ENCODE measurements at places on chromosomes 6 and 20.

- peak; percentile 58 for DNase-seq
Observed at GRCh38 chr6:33279971-33280511, 3.1 kb downstream of the B3GALT4 start.

GRCh38 chr6:44203955-44204354 is 12.8 kb upstream of the MYMX start:
- no peak for DNase-seq

DNA sequence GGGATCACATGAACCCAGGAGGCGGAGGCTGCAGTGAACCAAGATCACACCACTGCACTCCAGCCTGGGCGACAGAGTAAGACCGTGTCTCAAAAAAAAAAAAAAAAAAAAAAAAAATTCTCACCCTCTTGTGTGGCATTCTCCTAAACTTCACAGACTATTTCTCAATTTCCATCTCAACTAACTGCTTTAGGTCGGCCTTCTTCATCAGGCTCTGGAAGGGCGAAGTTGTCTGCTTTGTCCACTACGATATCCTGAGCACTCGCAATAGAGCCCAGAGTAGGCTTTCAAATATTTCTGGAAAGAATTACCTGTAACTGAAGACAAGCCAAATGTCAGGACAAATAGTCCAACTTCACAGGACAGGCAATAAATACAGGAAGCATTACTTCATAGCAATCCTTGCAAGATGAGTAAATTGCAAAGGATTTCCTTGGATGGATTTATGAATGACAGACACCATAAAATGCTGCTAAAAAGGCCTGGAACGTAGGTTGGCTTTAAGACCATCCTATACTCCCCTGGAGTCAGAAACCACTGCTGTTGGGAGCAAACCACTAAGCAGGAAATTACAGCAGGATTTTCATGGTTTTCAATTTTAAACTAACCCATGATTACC is 116.3 kb upstream of the SLC2A12 start:
- no peak for DNase-seq

- no peak for DNase-seq
Observed at GRCh38 chr6:4113649-4114048, 21.7 kb downstream of the ECI2 start.

GRCh38 chr6:34671801-34672656 is 24.5 kb downstream of the ILRUN start:
- no peak for DNase-seq

- DNase-seq = no peak
Observed at GRCh38 chr20:45413479-45413878, 2.5 kb upstream of the PIGT start.

DNA sequence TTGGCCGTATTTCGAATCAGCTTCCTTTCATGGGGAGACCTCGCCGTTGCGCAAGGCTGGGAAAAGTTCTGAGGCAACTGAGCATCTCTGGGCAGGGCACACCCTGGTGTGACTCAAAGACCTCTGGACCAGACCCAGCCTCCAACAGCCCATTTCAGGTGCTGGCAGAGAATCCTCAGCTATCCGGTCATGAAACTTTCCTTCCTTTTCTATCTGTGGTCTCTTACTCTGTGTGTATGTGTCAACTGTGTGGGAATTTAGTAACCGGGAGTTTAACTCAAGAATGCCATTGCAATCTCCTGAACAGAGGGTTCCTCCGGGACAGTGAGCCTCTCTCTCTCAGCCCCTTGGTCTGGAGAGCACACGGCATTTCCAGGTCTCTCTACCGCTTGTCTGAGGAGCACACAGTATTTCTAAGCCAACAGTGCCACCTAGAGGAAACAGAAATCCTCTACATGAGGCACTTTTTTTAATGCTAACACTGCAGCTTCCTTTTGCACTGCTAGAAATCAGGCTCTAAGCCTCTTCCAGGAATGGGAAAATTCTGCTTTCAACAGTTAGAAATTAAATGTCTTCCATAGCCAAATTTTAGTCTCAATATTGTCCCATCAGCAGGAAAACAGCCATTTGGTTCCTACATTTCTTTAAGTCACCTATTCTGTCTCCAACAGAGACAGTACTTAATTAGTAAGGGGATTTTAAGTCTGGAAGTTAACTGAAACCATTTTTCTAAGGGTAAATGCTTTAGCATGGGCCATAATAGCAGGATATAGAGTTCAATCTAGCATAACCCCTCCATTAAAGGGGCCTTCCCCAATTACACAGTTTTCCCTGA is 32.7 kb downstream of the PLN start:
- DNase-seq = peak; percentile 49

DNA sequence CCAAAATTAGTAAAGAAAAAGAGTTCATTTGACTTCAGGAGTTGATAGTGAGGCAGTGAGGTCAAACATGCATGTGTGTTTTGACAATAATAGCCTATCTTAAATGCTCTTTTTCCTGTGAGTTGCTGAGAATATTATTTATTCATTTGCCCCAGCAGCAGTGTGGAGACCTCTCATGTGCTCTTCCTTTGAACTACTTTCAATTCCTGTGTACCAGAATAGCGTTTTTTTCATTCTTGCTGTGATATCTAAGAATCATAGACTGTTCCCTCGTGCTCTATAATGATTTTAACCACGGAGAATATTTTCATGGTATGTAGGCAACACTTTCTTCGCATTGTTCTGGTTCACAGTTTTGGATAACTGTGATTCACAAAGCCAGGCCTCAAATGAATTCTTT is 5.2 kb downstream of the CDYL start:
- no peak for DNase-seq

GRCh38 chr6:156413154-156413553 is 364.0 kb upstream of the ARID1B start:
- DNase-seq = no peak

GRCh38 chr20:33411711-33412483 is 10.6 kb upstream of the CDK5RAP1 start:
- no peak for DNase-seq

DNA sequence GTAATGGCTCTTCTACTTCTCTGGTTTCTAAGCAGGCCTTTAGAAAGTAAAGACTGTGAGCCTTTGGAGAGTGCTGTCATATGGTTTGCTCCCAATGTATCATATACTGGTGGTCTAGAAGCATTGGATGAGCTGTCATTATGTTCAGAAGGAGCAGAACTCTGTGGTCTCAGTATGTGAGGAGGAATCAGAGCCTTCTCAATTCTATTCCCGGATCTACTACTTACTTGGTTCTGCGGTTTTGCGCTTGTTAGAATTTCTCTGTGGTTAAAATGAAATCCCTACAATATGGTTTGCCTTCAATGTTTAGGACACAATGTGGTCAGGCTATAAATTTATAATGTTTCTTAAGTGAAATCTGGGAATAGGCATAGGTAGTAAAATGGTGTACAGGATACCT is 64.6 kb downstream of the RWDD2A start:
- DNase-seq = no peak

- DNase-seq = no peak
Observed at GRCh38 chr6:138507977-138508675, 8.8 kb upstream of the NHSL1 start.

GRCh38 chr6:169994739-169995138 is 243.3 kb downstream of the ERMARD start:
- no peak for DNase-seq

DNA sequence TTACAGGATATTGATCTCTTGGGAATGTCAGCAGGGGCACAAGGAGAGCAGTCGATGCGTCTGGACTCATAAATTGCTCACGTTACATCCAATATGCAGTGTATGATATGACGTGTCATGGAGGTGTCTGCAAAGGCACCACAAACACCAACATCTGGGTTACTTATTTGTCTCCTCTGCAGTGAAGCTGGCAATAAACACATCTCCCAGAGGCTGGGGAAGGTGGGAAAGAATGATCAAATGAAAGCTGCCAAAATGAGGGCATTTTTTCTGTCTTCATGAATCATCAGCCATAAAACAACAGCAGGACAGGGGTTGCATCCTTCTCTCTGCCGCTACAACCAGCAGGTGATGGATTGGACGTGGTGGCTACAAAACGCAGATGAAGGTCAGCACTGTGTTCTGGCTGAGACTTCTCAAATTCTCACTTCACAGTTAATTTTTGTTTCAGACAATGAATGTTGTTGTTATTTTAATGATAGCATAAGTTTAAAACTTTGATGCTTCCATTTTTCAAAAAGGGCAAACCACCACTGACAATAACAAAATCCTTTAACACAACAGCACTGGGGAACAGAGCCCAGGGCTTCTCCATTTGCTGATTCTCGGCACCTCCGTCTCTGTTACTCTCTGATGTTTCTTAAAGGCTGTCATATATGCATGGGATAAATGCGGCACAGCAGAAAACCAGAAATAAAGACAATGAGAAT is 47.5 kb downstream of the ERMARD start:
- no peak for DNase-seq

- DNase-seq = no peak
Observed at GRCh38 chr6:144443157-144443556, 158.0 kb downstream of the UTRN start.

- DNase-seq = no peak
Observed at GRCh38 chr6:109008537-109009235, 86.0 kb downstream of the SESN1 start.

DNA sequence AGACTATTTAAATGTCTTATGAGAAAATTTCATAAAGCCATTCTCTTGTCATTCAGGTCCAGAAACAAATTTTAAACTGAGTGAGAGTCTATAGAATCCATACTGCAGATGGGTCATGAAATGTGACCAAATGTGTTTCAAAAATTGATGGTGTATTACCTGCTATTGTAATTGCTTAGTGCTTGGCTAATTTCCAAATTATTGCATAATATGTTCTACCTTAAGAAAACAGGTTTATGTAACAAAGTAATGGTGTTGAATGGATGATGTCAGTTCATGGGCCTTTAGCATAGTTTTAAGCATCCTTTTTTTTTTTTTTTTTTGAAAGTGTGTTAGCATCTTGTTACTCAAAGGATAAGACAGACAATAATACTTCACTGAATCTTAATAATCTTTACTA is 5.0 kb downstream of the MARCKS start:
- DNase-seq = no peak

GRCh38 chr20:63782521-63782971 is 43.0 kb downstream of the SLC2A4RG start:
- no peak for DNase-seq

DNA sequence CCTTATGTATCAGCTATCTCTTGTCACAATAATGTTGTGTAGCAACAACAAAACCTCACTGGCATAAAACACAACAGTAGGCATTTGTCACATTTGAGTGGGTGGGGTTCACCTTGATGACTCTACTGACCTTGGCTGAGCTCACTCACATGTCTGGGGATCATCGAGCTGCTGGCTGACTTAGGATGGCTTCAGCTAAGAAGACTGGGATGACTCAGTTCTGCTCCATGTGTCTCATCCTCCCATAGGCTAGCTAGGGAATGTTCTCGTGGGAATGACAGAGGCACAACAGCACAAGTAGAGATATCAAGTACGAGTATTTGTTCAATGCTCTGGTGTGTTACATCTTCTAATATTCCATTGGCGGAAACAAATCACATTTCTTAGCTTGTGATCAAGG is 167.9 kb downstream of the PLCB1 start:
- DNase-seq = no peak

- DNase-seq = no peak
Observed at GRCh38 chr6:119314885-119315272, 34.7 kb downstream of the MAN1A1 start.

DNA sequence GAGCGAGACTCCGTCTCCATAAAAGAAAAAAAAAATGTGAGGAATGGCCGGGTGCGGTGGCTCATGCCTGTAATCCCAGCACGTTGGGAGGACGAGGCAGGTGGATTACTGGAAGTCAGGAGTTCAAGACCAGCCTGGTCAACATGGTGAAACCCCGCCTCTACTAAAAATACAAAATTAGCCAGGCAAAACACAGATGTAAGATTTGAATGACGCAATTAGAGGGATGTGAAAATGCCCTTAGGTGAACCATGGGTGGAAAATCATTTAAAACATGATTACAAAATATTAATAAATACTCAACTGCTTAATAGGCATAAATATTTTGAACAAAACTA is 20.9 kb downstream of the COL9A3 start:
- DNase-seq = no peak

DNA sequence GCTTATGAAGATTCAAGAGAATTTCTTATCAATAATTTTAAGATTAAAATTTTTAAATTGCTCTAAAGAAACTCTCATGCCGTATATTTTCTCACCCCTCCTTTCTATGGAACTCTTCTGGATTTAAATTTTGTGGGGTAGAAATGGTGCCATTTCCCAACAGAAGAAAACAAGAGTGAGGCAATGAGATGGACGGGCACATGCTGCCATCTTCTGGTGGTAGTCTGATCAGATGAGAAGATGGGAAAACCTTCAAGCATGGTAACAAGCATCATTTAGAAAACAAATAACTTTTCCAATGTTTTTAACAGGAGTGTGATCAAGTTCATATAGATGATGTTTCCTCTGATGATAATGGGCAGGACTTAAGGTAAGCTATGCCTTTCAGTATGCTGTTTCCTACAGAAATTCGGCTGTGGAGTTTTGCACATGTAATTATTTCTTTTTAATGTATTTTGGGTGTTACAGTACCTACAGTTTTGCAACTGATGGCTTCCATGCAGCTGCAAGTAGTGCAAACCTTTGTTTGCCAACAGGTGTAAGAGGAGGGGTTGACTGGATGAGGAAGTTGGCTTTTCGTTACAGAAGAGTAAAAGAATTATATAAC is 271.4 kb downstream of the EYA4 start:
- peak; percentile 26 for DNase-seq

DNA sequence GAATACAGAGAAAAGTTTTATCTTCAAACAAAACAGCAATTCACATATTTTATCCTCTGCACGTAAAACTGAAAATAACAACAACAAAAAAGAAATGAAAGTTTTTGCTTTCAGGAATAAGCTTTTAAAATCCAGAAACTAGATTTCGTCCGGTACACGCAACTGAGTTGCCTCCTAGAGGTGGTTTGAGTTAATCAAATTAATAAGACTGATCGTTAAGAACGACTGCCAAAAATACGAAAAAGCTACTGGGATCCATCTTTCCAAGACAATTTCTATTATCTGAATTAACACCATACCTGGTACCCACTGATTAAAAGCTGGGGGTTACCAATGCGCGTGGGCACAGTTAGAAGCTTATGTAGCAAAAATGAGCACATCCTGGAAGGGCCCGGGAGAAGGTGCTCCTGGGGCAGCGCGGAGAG is 669 bp downstream of the PDCD2 start:
- DNase-seq = no peak

GRCh38 chr20:11229772-11230171 is 556.0 kb upstream of the JAG1 start:
- DNase-seq = no peak

DNA sequence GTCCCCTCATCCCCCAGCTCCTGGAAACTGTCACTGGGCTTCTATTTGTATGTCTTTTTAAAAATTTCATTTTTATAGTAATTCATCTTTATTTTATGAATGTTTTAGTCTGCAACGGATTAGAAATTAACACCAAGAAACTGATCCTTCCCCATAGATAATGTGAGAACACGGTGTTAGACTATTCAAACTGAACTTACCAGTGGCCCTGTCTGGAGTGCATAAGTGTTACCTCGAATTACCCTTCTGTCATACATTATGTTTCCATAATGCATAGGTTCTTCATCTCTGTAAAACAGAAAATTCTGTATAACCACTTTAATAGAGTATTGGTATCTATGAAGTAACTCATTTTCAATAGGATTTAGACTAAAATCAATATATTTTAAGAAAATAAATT is 6.4 kb downstream of the RSPH3 start:
- no peak for DNase-seq
